Fibroblast of mammary gland (primary cell): ENCODE measurements at places on chromosomes 16 and 17.
A peak's percentile ranks its signal among the peaks of the same experiment; 100 is the strongest.

DNA sequence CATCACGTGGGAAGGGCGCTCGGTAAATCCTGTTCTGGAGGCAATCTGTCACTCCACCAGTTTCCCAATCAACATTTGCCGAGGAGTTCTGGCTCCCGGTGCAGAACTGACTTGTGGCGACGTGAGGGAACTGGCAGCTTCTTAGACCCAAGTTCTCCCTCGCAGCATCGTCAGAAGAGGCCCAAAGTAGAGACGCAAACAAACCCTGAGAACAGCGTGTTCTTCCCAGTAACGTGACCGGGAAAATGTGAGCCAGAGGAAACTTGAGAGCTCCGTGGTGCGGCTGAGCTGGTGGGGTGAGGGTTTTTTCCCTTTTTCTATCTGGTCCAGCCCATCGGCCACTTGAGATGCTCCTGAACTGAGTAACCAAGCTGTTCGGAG lies 158.9 kb upstream of the CACNG5 start:
- peak; percentile 36 for DNase-seq

GRCh38 chr16:2468725-2469398 lies 2.2 kb upstream of the NTN3 start:
- no peak for DNase-seq

- DNase-seq = no peak
Observed at GRCh38 chr17:66604376-66604775, 230.5 kb upstream of the CACNG5 start.

GRCh38 chr17:49646391-49647255 lies 31.3 kb downstream of the SPOP start:
- peak; percentile 74 for DNase-seq

- no peak for DNase-seq
Observed at GRCh38 chr17:49452661-49453060, 38.0 kb upstream of the PHB1 start.

DNA sequence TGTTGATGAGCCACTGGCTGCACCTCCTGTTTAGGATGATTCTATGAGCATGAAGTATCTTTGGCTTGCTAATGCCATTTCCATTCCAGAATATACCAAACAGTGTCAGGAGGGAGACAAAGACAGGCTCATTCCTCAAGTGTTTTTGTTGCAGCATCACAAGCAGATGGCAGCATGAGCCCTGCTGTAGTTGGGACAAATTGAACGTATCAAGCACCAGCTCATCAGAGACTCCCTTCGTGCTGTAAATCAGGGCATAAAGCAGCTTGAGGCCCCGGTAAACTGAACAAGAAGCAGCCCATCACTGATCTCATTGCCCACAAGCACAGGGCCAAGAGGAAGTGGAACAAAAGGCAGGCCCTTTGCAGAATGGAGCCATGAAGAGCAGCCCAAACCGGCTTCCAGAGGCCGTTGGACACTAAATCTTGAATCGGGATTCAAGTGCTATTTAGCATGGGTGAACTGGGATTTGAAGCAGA lies 45.9 kb upstream of the HS3ST3A1 start:
- DNase-seq = peak; percentile 60

DNA sequence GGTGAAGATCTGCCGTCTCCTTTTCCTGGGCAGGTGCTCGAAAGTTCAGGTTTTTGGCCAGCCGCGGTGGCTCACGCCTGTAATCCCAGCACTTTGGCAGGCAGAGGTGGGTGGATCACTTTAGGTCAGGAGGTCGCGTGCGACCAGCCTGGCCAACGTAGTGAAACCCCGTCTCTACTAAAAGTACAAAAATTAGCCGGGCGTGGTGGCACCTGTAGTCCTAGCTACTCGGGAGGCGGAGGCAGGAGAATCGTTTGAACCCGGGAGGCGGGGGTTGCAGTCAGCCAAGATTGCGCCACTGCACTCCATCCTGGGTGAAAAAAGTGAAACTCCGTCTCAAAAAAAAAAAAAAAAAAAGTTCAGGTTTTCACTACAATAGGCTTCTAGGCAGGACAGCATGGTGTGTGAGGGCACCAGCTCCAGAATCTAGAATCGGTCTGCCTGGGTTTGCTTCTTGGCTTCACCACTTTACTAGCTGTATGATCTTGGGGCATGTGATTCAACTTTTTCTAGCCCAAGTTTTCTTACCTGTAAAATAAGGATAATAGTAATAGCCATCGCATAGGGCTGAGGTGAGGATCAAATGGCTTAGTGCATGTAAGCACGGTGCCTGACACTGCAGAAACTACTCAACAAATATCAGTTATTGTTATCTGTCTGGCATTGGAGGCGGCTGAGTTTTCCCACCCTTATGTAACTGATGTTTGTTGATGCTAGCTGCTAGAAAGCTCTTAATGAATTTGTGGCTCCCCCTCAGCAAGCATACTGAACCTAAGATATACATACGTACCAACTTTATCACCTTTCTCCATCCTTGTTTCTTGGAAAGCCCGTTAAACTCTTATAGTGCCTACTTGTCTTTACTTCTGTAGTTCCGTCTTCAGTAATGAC lies 1.3 kb downstream of the PSMD12 start:
- DNase-seq = no peak

DNA sequence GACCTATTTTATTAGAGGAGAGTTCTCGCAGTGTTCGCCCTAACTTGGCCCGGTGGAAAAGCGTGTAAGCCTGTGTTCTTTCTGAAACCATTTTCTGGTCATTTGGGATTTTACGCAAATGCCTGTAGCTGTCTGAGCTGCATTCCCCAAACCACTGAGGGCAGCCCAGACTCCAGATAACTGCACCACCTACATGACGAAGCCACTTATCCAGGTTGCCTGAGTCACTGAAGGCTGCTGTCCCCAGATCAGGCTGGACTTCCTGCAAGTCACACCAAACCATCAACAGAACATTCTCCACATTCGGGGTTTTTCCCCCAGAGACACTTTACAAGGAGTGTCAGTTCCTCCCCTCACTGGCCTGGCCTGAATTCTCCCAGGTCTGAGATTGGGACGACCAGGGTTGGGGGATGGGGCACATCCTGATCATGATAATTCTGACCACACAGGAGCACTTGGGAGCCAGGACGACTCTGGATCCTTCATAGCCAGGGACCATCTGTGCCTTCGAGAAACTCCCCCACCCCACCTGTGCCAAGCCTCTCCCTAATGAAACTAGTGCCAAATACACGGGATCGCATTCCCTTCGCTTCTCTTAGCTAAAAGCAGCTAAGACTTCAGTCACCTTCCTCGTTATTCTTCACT lies 2.3 kb downstream of the RPRML start:
- no peak for DNase-seq

- DNase-seq = no peak
Observed at GRCh38 chr16:74601126-74601871, 5.6 kb downstream of the GLG1 start.

DNA sequence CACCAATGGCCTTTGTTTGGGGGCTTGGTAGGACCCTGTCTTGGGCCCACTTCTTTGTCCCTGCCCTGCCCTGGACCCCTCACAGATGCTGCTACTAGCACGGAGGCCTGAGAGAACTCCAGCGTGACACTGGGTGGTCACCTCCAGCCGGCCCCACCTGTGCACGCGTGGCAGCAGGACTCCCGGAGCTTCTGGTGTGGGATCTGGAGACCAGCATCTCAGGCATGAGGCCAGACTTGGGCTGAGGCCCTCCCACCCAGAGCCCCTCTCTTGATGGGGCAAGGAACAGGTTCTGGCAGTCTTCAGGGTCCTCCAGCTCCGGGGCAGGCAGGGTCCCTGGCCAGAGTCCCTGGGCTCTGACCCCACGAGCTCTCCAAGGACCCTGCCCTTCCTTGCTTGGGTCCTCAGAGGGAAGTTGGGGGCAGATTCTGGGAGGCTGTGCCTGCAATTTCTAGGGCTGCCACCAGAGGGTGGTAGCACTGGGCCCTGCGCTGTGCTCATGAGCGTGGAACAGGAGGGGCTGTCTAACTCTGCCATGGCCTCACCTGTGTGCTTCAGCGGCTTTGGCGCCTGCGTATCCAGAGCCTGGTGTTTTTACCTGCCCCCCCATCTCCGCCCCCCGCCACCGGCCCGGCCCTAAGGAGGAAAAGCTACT lies 3.1 kb upstream of the BAIAP3 start:
- DNase-seq = no peak

DNA sequence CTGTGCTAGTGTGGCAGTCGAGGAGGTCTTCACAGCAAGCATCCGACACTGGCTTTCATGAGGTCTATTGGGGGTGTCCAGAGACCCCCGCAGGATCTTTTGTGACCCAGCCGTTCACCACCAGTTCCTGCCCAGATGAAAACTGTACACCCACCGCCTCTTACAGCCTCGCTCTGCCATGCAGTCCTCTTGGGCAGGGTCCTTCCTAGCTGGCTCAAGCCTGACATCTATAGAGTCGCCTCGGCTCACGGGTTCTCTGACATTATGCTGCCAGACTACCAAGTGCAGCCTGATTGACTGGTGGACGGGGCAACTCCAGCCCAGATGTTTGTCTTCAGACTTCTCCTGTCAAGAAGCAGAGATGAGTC lies 14.6 kb upstream of the CLEC10A start:
- DNase-seq = no peak

GRCh38 chr16:68668266-68668665 lies 23.2 kb downstream of the CDH3 start:
- no peak for DNase-seq

- peak; percentile 98 for DNase-seq
Observed at GRCh38 chr16:88591577-88592021, 21.4 kb downstream of the ZC3H18 start.

GRCh38 chr17:17325816-17326215 lies 22.6 kb downstream of the NT5M start:
- no peak for DNase-seq

DNA sequence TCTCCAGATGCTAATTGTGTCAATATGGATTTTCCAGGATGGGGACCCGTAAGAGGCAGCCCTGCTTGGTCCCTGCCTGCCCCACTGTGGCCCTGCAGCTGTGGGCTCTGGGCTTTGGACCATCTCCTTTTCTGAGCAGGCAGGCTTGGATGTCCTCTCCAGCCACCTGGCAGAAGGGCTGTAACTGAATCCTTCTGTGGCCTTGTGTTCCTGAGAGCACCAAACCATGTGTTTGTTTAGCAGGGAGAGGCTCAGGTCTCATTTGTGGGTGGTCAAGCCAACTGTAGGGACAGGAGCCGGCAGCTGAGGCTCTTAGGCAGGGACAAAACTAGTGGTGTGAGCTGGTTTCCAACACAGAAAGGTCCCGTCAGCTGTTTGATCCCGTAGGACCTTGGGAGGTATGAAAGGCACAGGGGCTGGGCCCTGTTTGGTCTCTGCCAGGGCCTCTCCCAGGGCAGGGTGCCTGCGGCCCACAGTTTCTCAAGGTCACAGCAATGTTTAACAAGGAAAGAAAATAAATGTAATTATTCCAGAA lies 18.5 kb downstream of the SEC14L5 start:
- DNase-seq = no peak

DNA sequence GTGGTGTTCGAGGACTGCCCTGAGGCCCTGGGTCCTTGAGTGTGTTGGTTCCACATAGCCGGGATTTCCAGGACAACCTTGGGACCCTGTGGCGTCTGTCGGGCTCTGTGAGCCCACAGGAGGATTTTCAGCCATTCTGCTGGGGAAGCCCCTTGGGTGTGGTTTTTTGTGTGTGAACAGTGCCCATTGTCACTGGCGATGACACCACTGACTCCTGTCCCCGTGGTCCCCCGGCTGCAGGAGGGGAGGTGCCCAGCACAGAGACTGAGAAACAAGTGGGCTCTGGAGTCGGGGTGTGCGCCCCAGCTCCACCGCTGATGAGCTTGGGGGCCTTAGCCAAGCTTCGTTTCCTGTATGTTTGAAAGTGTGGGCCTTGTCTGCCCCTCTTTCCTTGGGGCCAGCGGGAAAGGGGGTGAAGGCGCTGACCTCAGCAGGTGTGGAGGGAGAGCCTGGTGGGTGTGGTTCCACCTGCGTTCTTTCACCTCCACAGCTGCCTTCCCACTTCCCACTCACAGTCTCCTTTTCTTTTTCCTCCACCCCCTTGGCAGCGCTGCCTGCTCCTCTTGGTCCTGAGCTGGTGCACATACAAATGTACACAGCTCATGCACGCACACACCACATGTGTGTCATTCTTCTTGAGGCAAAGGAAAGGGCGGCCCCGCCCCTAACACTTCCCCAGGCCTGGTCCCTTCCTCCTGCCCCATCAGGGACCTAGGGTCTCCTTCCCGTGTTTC lies 16.1 kb downstream of the MGRN1 start:
- no peak for DNase-seq

DNA sequence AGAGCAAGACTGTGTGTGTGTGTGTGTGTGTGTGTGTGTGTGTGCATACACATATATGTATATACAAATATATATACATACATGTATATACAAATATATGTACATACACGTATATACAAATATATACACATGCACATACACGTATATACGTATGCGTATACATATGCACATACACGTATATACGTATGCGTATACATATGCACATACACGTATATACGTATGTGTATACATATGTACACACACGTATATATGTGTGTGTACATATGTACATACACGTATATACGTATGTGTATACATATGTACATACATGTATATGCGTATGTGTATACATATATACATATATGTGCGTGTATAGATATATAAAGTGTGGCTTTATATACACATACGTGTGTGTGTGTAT lies 31.4 kb downstream of the SPHK1 start:
- no peak for DNase-seq

- DNase-seq = peak; percentile 43
Observed at GRCh38 chr17:49108318-49108717, 24.3 kb upstream of the B4GALNT2 start.

DNA sequence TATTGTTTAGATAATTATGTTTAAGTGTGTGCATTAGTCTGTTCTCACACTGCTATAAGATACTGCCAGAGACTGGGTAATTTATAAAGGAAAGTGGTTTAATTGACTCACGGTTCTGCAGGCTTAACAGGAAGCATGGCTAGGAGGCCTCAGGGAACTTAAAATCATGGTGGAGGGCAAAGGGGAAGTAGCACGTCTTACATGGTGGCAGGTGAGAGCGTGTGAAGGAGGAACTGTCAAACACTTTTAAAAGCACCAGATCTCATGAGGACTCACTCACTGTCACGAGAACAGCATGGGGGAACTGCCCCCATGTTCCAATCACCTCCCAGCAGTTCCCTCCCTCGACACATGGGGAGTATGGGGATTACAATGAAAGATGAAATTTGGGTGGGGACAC lies 203.5 kb upstream of the GOT2 start:
- DNase-seq = no peak

GRCh38 chr16:69927056-69927757 lies 23.9 kb upstream of the CLEC18A start:
- peak; percentile 91 for DNase-seq

GRCh38 chr16:66695935-66696668 lies 441 bp downstream of the CMTM4 start:
- no peak for DNase-seq

- DNase-seq = no peak
Observed at GRCh38 chr17:66971264-66971663, 6.8 kb downstream of the CACNG4 start.

DNA sequence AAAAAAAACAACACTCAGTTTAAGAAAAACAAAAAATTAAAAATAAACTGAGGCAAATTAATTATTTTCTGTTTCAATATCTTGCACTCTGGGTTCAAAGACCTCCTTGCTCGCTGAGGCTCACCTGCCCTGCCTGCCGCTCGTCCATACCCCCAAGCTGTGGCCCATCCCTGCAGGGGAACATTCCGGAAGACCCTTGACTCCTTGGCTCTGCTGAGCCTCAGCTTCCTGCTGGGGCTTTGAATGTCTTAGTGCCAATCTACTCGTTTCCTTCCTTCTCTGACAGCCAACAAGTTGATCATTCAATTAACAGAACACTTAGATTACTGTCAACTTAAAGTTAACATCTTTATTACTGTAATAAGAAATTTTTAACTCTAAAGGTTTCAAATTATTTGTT lies 24.3 kb downstream of the G6PC1 start:
- DNase-seq = no peak
